ENCODE measurements at places on chromosomes 5 and 9.

DNA sequence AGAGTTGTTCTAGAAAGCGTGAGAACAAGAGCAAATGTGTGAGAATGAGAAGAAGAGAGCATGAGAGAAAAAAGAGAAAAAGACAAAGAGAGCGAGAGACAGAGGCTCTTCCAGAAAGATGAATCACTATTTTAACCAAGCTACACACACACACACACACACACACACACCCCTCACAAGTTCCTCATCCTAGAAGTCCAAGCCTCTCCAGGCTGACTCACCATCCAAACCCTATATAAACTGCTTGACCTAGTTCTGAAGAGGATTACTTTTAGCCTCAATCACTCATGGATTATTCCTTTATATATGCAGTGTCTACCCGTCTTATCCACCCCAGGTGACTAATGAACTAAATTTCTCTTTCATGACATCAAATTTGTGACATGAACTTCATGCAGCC is 37.6 kb downstream of the C9orf57 start:
- DNase-seq: no peak

GRCh38 chr5:38871058-38871605 is 25.3 kb downstream of the OSMR start:
- DNase-seq: no peak

DNA sequence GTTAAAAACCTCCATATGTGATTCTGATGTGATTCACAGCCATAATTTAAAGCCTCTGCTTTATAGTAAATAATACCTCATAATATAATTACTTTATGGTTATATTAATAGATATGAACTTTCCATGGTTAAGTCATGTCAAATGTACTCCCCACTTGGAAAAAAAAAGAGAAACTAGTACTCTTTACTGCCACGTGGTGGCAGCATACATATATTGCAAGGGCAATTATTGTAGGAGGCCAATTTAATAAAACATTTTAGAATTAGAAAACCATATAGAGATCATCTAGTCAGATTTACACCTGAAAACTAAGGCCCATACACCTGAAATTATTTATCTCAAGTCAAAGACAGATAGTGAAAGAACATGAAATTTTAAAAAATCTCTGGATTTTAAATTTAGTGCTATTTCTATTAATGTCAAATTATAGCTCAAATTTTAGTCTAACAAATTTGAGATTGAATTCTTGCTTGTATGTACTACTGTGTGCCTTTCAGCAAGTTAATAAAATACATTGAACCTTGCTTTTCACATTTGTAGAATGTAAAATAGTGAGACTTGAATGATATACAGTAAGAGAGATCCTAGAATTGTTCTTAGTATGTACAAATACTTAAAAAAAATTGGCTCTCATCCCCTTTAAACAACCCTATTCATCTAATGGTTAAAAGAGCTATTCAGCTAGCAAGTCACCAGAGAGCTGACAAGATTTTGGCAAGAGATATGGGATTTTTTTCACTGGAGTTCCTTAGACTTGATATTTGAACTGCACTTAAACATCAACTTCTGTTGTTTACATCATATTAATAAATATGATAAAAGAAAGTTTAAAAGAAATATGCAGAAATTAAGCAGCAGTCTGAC is 603.8 kb downstream of the TLE4 start:
- DNase-seq: no peak

DNA sequence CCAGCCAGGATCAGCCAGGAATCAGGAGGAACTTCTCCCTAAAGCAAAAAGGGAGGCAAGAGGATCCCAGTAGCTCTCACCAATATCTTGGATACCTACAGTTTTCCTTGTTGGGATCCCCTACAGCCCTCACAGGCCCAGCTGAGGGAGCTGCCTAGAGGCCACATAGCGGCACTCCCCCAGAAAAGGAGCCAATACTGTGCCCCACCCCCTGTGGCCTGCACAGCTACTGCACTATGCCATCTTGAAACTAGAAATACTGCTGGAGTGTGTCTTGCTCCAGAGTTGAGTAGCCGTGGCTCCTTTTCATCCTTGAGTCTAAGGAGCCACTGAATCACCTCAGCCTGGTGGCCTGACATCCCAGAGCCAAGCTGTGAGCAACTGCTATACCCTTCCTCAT is 22.3 kb upstream of the TRPM6 start:
- DNase-seq: no peak

- no peak for DNase-seq
Measured at GRCh38 chr9:136734837-136735496, 7.8 kb downstream of the LCN10 start.

- no peak for DNase-seq
Measured at GRCh38 chr5:96673127-96673526, 11.0 kb downstream of the CAST start.

DNA sequence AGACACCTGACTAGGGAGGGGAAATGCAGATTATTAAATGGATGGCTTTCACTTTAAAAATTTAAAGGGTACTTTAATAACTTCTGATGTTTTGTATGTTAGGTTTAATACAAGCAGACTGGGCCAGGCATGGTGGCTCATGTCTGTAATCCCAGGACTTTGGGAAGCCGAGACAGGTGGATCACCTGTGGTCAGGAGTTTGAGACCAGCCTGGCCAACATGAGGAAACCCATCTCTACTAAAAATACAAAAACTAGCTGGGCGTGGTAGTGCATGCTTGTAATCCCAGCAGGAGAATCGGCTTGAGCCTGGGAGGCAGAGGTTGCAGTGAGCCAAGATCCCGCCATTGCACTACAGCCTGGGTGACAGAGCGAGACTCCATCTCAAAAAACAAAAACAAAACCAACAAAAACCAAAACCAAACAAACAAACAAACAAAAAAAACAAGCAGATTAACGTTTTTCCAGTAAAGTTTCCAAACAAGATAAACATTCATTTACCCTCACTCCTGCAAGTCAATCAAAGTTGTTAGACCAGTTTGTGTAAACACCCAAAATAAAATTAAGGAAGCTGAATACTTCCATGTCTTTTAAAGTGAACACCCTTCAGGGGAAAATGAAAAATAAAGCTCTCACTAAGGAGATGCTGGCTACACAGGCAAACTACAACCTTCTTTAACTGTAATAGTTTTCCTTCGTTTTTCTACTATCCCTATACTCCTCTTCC is 14.1 kb downstream of the ETF1 start:
- no peak for DNase-seq

DNA sequence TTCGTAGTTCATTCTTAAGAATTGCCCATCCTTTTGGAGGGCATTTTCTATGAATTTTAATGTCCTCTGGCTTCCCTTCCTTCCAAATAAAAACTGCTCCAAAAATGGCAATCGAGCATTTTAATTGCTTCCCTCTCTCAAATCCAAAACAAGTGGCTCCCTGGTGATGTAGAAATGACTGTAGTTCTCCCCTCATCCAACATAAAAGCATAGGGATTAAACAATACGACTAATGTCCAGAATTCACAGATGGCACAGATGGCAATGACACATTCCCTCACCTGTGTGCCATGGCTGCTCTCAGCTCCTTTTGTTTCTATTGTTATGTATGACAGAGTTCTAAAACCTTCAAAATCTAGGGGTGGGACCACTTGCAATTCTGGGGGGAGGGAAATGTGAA is 417.3 kb downstream of the RAB3C start:
- no peak for DNase-seq

GRCh38 chr5:42404366-42404765 is 18.9 kb upstream of the GHR start:
- DNase-seq: no peak

DNA sequence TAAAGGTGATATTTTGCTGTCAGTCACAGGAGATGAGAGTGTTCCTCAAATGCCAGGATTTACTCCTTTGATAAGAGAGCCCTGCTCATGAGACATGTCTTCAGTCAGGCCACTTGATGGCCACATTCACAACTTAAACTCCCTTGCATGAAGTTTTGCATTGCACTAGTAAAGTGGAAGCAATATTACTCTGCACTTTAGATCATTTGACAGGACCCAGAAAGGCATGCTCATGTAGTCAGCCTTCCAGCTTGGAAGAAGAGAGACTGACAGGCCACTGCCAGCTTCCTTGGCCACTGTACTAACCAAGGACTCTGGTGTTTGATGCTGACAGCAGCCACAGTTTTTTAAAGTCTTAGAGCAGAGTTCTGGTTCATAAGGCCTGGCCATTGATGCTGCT is 42.6 kb downstream of the NPR3 start:
- DNase-seq: no peak

DNA sequence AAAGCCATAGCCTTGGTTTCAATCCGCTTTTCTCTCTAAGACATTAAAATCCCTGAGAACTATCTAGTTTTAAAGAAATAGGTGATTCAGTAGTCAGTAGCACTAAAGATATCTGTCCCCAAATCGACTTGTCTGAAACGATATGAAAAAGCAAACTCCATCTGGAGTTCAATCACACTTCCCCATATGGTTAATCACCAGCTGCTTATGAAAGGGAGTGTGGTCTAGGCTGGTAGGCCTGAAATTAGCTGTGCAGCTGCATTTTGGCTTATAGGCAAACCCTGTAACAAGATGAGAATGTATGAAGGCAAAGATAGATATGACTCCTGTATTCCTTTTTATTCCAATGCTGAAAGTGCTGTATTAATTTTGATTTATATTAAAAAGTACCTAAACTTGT is 65.9 kb downstream of the DMRTA1 start:
- no peak for DNase-seq

DNA sequence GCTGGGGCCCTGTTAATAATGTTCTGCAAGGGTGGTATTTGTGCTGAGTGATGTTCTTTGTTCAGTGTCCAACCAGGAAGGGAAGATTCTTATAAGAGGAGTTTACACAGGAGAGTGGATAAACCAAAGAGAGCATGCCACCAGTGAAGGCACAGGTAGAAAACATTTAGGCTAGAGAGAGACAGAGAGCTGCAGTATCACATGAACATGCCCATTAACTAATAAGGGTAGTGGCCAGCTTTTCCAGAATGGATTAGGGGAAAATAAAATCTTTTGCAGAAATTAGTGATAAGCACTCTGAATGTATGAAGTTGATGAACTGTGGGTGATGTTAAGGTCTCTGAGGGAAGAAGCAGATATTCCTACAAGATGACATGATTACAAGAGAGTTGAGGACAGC is 54.1 kb upstream of the PRLR start:
- no peak for DNase-seq

- DNase-seq: no peak
Measured at GRCh38 chr5:118466418-118466817, 521.9 kb downstream of the DTWD2 start.

DNA sequence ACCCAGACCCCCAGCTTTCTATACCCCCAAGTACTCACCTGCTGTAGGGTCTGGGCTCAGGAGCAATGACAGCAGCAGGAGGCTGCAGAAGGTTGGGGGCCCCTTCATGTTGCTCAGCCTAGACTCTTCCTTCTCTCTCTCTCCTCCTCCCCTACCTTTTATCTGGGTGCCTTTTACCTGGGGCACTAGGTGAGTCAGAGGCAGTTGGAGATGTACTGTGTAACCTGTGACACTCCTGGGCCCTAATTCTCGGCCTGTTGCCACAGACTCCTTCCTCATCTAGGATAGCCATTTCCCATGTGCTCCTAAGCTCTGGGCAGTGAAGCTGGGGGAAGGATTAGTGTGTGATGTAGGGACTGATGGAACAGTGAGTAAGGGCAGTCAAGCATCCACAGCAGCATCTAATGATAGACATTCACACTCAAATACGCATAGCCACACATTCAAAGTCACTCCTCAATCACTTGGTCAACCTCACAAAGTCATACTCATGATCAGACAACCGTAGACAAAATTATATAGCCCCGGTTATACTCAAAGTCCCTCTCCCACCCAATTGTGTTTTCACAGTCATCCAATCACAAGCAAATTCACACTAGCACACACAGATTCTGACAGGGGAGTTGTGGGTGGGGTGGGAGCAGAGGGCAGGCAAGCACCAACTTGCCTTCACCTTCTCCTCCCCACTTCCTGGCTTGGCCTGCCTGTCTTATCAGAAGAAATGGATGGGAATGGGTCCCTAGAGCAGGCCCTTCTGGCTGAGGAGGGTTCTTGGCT is at the start of gene CCL27:
Gene CCL27, minus strand, starts transcription at position 132 of the 777 bp plus-strand sequence. Its CDS starts 24 bp downstream, at position 108.
- no peak for DNase-seq

DNA sequence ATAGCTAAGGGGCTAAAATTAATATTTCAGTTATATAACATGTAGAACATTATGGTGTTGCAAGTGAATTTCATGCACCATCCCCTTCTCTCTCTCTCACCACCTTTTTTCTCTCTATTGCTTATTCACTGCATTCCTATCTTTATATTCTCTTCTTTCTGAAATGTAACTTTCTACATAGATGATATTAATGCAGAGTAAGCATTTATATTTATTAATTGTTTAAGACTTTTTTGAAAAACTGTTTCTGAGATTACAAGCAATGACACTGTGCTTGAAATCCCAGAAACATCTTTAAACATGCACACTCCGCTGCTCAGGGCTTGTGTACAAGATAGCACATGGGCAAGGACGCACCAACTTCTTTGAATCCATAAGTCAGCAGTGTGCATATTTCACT is 567.7 kb upstream of the SGCD start:
- no peak for DNase-seq

GRCh38 chr9:69673311-69673640 is 1.1 kb upstream of the APBA1 start:
- DNase-seq: no peak

- DNase-seq: no peak
Measured at GRCh38 chr5:80656425-80656824, 1.6 kb upstream of the DHFR start.

GRCh38 chr5:77032635-77033034 is 2.4 kb downstream of the AGGF1 start:
- no peak for DNase-seq

DNA sequence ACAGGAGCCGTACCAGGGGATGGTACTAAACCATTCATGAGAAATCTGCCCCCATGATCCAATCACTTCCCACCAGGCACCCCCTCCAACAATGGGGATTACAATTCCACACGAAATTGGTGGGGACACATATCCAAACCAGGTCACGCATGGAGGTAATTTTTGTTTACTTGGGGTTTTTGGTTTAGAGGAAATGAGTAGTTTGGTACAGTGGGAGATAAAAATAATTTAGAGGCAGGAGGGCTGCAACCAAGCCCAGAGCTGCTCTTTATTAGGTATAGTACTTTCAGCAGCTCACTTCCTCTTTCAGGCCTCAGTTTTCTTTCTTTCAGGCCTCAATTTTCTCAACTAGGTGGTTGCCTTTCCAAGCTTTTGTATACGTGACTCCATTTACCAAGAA is 23.2 kb downstream of the PRUNE2 start:
- DNase-seq: no peak

GRCh38 chr9:115144706-115145105 is 26.7 kb upstream of the TNC start:
- DNase-seq: no peak

DNA sequence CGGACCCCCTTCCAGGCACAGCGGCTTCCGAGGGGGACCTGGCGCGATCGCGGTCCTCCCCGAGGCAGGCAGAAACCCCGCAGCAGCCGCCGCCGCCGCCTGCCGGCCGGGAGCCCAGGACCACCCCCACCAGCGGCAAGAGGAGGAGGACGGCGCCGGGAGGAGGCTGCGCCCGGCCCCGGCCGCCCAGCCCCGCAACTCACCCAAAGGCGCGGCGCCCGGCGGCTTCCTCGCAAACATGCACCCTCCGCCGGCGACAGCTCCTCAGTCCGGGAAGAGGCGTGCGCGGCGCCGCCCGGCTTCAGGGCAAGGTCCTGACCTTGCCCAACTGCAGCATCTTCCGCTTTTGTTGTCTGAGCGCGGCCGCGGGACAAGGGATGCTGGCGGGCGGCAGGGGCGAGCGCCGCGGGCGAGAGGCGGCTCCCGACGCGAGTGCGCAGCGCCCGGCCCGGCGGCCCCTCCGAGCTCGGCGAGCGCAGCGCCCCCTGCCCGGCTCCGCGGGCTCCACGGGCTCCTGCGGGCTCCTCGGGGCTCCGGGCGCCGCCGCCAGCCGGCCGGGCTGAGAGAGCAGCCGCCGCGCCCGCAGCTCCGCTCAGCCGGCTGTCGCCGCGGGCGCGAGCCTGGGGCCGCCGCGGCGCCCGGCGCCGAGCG is 507 bp downstream of the CTNND2 start:
- DNase-seq: no peak
